ENCODE measurements at places on chromosomes 2 and 18.

DNA sequence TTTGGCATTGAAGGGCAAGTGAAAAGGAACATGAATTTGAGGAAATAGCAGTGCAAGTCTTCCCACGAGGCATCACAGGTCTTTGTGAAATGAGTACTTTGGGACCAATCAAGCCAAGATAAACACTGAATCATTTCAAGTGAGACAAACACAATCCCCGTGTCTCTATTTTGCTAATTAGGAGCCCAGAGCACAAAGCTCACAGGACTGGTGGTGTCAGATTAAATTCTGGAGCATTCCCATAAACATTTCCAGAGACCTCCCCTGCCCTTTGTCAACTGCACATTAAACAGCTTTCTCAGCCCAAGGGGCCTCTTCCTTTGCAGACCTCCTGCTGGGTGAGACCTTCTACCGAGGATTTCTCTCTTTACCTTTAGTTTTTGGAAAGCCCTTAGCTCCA, 50.7 kb downstream of the DAPL1 start:
- no peak for DNase-seq

- DNase-seq = no peak
These were observed 349.8 kb downstream of the LPIN1 start for GRCh38 chr2:12096051-12096787.

DNA sequence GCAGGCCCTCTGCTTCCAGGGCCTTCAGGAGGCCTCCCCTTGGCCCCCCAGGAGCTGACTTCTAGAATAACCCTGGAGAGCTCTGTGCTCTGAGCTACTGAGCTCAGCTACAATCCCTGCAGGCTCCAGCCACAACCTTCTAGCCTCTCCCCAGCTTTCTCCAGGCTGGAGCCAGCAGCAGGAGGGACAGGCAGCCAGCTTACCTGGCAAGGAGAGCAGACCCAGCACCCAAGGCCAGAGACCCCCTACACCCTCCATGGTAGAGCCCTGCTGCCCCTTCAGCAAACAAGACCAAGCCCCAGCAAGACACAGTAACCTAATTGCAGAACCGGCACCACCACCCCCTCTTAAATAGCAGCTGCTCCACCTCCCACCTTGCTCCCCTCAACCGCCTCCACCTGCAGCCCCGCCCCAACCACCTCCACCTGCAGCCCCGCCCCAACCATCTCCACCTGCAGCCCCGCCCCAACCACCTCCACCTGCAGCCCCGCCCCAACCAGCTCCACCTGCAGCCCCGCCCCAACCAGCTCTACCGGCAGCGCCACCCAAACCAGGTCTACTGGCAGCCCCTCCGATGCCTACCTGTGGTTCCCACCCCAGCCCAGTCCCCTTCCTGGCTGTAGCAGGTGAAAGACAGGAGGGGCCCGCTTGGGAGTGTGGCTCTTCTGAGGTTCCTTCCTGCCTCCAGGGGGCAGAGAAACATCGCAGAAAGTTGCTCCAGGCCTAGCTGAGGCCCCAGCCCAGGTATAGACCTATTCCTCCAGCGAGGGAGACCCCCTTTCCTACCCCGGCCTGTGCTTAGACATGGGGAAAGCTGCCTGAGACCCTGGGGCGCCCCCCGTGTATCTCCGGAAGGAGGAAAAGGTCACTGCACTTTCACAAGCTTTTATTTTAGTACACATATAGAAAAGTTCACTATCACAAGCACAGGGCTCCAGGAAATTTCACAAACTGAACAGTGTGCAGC, at the start of gene ASTL:
Gene ASTL, minus strand, starts transcription at position 324 of the 967 bp plus-strand sequence. Its CDS starts 66 bp downstream, at position 258.
- DNase-seq = peak; percentile 71

DNA sequence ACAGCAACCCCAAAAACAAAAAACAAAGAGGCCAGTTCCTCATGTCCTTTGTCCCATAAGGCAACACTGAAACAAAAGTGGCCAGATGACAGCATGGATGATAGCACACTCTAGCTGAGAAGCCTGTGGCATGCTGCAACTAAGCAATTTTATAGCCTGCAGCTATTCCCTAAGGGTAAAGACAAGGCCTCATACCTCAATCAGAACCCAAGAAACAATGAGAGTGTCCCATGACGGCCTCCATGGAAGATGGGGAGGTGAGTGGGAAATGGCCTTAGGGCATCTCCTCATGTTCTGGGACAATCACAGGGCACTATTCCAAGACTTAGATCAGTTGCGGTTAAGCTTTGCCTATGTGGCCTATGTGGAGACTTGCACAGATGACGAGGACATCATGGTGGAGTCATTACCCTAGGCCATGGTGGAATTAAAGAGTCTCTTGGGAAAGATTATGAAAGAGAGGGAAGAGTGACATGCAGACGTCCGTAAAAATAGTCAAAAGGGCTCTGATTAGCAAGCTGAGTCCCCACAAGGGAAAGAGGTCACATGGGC, 103.1 kb downstream of the INO80D start:
- DNase-seq = no peak

- DNase-seq = peak; percentile 94
These were observed 8.0 kb downstream of the IRS1 start for GRCh38 chr2:226791487-226792081.

DNA sequence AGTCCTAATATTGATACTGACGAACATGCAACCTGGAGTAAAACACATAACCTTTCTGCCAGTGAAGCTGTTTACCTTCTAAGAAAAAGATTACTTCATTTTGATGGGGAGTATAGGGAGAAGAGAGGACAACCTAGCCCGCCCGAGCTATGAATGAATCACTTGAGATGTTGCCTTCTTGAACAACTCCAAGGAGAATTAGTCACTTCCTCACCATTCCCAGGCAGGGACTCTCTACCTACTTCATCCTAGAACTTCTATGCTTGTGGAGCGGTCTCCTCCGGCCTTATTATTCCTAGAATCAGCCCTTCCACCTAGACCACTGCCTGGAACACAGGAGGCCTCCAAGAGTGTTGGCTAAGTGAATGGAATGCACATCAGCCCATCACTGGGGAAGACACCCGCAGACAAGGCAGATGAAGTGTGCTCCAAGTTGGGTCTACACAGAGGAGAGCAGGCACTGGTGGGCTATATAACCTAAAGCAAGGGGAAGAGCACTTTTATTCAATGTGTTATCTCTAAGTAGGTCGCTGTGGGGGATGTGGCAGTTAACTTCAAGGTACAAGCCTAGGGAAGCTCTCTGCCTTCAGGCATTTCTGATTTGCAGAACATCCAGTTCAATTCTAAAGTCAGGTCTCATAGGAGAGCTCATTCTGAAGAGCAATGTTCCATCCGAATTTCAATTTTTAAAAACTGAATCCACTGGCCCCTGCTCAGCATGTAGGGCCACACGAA, 57.4 kb downstream of the STK39 start:
- DNase-seq = no peak

DNA sequence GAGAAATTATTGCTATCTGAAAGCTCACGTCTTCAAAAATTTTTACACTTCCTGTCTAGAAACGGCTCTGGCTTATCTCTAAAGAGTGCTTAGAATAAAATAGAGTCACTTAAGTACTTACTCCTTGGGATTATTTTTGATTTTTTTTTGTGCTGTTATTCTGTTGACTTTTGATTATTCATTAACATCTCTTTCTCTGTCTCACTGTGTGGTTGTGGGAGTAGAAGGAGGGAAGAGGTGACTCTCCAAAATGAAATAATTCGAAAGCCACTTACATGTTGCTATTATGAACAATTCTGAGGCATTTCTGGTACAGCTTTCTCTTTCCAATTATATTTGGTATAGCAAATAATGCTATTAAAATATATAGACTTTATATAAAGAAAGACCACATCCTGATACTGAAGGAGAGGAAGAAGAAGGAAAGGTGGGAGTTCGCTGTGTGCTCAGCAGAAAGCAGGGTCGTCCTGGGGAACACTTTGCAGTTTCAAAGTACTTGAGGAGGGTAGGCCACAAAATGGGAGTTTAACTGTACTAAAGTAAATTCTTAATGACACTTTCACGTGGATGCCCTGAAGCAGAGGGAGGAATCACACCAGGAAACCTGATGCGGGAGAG, 9.6 kb upstream of the MMADHC start:
- no peak for DNase-seq

- DNase-seq = no peak
These were observed 134.7 kb upstream of the CCDC150 start for GRCh38 chr2:196504788-196505187.

- no peak for DNase-seq
These were observed 308.4 kb upstream of the MYT1L start for GRCh38 chr2:2639251-2640139.

- no peak for DNase-seq
These were observed 150.2 kb upstream of the EPAS1 start for GRCh38 chr2:46146866-46147502.

- DNase-seq = no peak
These were observed 232.2 kb downstream of the GULP1 start for GRCh38 chr2:188523919-188524318.

- no peak for DNase-seq
These were observed 691.3 kb downstream of the LRP1B start for GRCh38 chr2:141439524-141439923.

DNA sequence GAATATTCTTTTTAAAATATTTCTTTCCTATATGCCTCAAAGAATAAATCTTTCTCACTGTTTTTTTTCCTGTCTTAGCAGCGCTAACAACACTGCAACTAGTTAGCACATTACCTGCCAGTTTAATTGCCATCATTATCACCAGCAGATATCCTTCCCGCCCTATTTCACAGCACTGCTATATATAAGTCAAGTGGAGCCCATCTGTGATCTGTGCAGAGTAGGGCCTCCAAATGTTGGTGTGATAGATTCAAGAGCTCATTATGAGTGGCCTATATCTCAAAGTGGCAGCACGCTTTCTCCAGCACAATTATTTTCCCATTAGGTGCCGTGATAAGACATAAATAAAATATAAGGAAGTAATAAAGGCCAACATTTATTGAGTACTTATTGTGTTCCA, 19.8 kb upstream of the RGPD4 start:
- DNase-seq = no peak

DNA sequence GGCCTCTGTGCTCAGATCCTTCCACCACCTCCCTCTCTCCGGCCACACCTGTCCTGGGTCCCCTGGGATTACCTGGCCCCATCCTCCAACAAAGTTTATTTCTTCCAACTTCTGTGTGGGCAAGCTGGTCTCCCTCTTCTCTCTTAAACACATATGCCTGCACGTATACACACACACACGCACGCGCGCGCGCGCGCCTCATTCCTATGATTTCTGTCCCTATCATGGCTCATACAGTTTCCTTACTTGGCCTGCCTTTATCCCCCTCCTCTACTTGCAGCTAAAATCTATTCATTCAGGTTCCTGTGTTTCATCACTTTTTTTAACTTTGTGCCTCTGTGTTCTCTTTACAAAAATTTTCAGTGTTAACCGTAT, 96.4 kb downstream of the LOXHD1 start:
- no peak for DNase-seq

- no peak for DNase-seq
These were observed 35.2 kb downstream of the OTOF start for GRCh38 chr2:26442707-26443106.

GRCh38 chr2:54598347-54599325, 124.8 kb upstream of the EML6 start:
- no peak for DNase-seq
